ENCODE measurements at places on chromosomes 6 and 20. TPM values are rescaled to one million over a fixed set of nuclear protein-coding genes. Genes with fewer than 3 reads are reported as not detected.

GRCh38 chr6:131602781-131603312 lies 25.2 kb downstream of the MED23 start:
- H3K36me3 ChIP-seq: peaks cover 78% of the 10 kb centered on the region
- peaks cover 7% of the 10 kb centered on the region for H3K4me1 ChIP-seq
- peak overlapping the region; percentile 11 for H3K27ac ChIP-seq
- no peak overlapping the region for H3K4me3 ChIP-seq
- peak; percentile 14 for DNase-seq

The SRF gene
- total RNA-seq: 17.7 TPM

- no peaks in the 10 kb centered on the region for H3K4me1 ChIP-seq
- no peaks in the 10 kb centered on the region for H3K36me3 ChIP-seq
- DNase-seq: no peak
- no peak overlapping the region for H3K27ac ChIP-seq
- H3K27me3 ChIP-seq: no peaks in the 10 kb centered on the region
Measured at GRCh38 chr6:20202324-20202658, 10.0 kb downstream of the MBOAT1 start.

GRCh38 chr20:34066476-34067090 lies 45.5 kb downstream of the EIF2S2 start:
- H3K4me1 ChIP-seq: peaks cover 31% of the 10 kb centered on the region
- DNase-seq: no peak
- no peak overlapping the region for H3K4me3 ChIP-seq
- H3K27me3 ChIP-seq: no peaks in the 10 kb centered on the region
- no peaks in the 10 kb centered on the region for H3K36me3 ChIP-seq

The RBM12 gene
- total RNA-seq: 57.8 TPM

DNA sequence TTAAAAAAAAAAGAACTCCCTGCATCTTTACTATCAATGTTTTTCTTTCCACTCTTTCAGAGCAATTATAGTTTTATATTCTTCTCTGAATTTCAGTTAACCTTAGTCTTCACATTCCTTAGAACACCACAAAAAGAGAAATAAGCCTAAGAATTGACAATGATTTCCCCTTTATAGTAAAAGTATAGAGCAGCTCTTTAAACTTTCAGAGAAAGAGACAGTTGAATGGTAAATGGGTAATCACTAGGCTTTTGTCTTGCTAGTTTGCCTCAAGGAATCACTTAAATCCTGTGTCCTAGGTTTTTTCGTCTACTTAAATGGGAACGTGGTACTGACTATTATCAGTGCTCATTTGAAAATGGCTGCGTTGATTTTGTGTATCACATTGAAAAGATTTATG lies 31.8 kb downstream of the SLX4IP start:
- H3K4me1 ChIP-seq: peaks cover 13% of the 10 kb centered on the region
- H3K36me3 ChIP-seq: no peaks in the 10 kb centered on the region
- DNase-seq: no peak
- no peaks in the 10 kb centered on the region for H3K27me3 ChIP-seq

The OSER1 gene
- 47.4 TPM for total RNA-seq

GRCh38 chr20:24439737-24440387 lies 29.6 kb upstream of the SYNDIG1 start:
- no peak overlapping the region for H3K4me3 ChIP-seq
- no peak overlapping the region for H3K27ac ChIP-seq
- H3K36me3 ChIP-seq: no peaks in the 10 kb centered on the region
- peaks cover 5% of the 10 kb centered on the region for H3K27me3 ChIP-seq

- no peaks in the 10 kb centered on the region for H3K4me1 ChIP-seq
- H3K27me3 ChIP-seq: no peaks in the 10 kb centered on the region
- no peak overlapping the region for H3K27ac ChIP-seq
Measured at GRCh38 chr6:55250400-55250799, 76.1 kb downstream of the HCRTR2 start.

Measured in osteoblast (primary cell).